ENCODE measurements at places on chromosomes 2 and 18. TPM values are rescaled to one million over a fixed set of nuclear protein-coding genes. Genes with fewer than 3 reads are reported as not detected.

Gene SRD5A2
- not detected for total RNA-seq

Gene PER2
- total RNA-seq = 3.3 TPM

Gene L3MBTL4
- total RNA-seq = not detected

Gene IMPACT
- total RNA-seq = 13.5 TPM

Gene FLACC1
- not detected for total RNA-seq

Gene TRIM54
- 0.68 TPM for total RNA-seq

Gene MYL12B
- total RNA-seq = 399 TPM

Gene APCDD1
- not detected for total RNA-seq
